ENCODE measurements at places on chromosomes 13 and 19.

- no peak for DNase-seq
Observed at GRCh38 chr19:10069046-10069445, 17.1 kb upstream of the SHFL start.

GRCh38 chr13:79246578-79246949 lies 159.5 kb downstream of the RBM26 start:
- DNase-seq: no peak

- no peak for DNase-seq
Observed at GRCh38 chr13:27573265-27573664, 47.1 kb downstream of the LNX2 start.

- DNase-seq: no peak
Observed at GRCh38 chr13:101512650-101513049, 60.2 kb downstream of the ITGBL1 start.

- no peak for DNase-seq
Observed at GRCh38 chr19:16657384-16657783, 2.6 kb downstream of the SMIM7 start.

DNA sequence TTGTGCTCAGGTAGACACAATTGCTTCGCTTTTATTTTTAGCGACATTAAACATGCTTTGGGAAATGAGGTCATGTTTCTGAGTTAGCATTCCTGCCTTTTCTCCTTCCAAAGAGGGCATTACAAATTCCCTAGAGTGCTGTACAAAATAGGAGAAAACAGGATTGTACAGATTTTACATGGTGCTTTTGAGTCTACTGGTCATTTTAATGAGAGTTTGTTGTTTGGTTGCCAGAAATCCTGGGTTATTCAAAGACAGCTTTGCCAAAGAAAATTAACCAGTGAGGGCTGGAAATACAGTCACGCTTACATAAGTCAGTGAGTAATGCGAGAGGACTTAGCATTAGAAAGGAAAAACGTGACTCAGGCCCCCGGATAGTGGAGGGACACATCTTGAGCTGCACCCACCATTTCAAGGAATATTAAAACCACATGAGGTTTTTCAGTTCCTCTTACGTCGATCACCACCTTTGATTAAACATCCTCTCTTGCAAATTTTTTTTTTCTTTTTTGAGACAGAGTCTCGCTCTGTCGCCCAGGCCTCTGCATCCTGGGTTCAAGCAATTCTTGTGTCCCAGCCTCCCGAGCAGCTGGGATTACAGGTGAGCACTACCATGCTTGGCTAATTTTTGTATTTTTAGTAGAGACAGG lies 55.4 kb downstream of the SACS start:
- peak; percentile 81 for DNase-seq

GRCh38 chr19:15563931-15564330 lies 51.1 kb upstream of the CYP4F8 start:
- no peak for DNase-seq

- DNase-seq: no peak
Observed at GRCh38 chr13:91115776-91116175, 231.7 kb upstream of the MIR17HG start.

DNA sequence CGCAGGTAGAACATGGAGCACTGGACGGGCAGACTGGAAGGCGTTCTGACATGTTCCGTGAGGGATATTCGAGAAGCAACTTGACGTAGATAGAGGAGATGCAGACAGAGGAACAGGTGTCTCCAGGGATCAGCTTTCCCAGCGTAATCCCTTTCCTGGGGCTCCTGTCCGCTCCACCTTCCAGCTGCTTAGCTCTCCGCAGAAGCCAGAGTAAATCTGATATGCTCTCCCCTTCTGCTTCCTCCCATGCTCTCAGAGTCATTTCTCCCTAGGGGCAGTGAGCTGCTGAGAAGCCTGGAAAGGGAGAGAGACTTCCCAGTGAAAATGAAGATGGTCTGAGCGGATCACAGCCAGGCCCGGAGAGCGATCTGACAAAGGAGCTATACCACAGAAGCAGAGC lies 23.0 kb upstream of the OLFM4 start:
- DNase-seq: no peak

GRCh38 chr19:17687857-17688784 lies at the start of gene UNC13A:
Gene UNC13A, minus strand, starts transcription at chr19:17688354. Its CDS starts 155 bp downstream, at chr19:17688199.
- peak; percentile 60 for DNase-seq

DNA sequence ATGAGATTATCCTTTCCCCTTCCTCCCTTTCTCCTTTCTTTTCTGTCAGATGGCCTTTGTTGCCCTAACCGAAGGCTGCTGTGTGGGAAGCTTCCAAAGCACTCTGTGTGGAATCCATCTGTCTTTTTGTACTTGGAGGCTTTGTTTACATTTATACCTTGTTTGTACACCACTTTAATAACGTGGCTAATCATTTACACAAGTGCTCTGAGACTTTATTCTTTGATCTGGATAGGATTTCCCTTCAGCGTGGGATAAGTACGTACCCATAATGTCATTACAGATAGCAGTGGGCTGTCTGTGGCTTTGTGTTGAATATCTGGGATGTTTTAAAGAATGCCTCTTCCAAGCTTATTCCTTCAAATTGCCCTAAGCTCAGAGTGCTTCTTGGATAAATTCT lies 684.7 kb upstream of the SLITRK5 start:
- no peak for DNase-seq

GRCh38 chr19:52398081-52398441 lies 412 bp downstream of the ZNF528 start:
- peak; percentile 10 for DNase-seq

- DNase-seq: peak; percentile 18
Observed at GRCh38 chr19:3357271-3357991, 9.0 kb upstream of the NFIC start.

- DNase-seq: no peak
Observed at GRCh38 chr19:55695511-55696290, 20.7 kb downstream of the EPN1 start.

- no peak for DNase-seq
Observed at GRCh38 chr19:19205416-19206410, 2.5 kb upstream of the NR2C2AP start.

DNA sequence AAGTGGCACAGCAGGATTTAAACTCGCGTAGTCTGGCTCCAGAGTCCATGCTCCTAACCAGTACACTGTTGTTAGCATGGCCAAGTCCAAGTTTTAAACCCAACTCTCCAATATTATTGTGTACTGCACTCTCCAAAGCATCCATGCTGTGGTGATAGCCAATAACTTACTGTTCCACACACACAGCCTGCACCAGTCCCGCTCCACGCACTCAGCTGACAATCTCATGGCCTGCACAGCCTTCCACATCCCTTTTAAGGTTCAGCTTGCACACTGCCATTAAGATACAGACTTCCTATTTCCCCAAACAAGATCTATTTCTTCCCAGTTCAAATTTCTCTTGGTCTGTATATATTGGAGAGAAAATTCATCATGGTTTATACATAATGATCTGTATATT lies 80.7 kb downstream of the LHFPL6 start:
- DNase-seq: no peak

- no peak for DNase-seq
Observed at GRCh38 chr13:68998056-68998455, 1109.6 kb upstream of the ATXN8OS start.

GRCh38 chr13:59318320-59318930 lies 845.3 kb downstream of the DIAPH3 start:
- peak; percentile 77 for DNase-seq

DNA sequence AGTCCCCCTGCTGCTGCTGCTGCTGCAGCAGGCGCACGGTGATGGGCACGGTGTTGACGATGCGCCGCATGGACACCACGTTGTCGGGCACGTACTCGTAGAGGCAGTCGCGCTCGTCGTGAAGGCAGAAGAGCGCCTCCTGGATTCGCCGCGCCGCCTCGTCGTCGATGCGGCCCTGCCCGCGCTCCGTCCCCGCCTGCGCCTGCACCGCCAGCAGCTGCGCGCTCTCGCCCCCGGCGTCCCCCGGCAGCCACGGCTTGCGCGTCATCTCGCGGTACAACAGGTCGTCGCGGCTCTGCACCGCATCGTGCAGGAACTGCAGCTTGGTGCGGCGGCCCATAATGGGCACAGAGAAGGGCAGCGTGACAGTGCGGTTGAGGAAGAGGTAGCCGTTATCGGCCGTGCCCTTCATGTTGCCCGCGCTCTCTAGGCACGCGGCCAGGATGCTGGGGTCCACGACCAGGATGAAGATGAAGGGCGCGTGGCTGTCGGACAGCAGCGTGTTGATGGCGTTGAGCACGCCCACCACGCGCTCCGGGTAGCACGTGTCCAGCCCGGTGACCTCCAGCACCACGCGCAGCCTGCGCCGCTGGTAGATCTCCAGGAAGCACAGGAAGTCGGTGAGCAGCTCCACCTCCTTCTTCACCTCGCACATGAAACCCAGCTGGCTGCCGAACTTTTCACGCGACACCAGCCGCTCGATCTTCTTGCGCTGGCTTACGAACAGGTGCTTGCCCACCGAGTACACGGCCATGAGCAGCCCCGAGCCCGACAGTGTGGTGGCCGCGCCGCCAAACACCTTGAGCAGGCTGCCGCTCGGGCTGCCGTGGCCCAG lies 8.1 kb downstream of the NKPD1 start:
- DNase-seq: peak; percentile 58

- DNase-seq: no peak
Observed at GRCh38 chr13:36834299-36834698, 15.3 kb downstream of the RFXAP start.

DNA sequence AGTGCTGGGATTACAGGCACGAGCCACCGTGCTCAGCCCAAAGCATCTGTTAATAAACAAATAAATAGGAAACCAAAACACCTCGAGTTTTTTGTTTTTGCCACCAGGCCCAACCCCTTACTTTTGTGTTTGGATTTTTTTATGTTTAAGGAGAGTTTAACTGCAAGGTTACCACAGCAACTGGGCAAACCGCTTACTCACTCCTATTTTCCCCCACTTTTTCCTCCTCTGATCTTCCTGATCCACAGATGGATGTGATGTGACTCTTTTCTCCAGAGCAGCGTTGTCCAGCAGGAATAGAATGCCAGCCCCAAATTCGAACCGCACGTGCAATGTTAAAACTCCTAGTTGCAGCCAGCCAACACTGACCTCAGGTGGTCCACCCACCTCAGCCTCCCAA lies 2.1 kb upstream of the PNMA8B start:
- no peak for DNase-seq

GRCh38 chr13:38868870-38869269 lies 121.8 kb downstream of the STOML3 start:
- DNase-seq: no peak

DNA sequence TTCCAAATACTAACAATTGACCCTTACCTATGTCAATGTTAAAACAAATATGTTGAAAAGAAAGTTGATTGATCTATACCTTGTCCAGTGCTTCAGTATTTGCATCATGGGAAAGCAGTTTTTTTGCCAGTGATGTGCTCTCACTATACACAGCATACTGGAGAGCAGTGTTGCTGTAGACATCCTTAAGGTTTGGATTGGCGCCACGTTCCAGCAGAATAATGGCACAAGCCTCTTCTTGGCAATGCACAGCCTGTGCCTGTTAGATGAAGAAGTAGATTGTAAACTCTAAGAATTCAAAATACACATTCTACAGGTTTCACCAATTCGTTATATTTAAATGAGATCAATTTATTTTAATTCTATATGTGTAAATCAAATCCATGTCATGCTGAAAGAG lies 43.9 kb upstream of the C1QTNF9B start:
- no peak for DNase-seq

- peak; percentile 74 for DNase-seq
Observed at GRCh38 chr19:38852231-38853044, 2.7 kb upstream of the HNRNPL start.

- no peak for DNase-seq
Observed at GRCh38 chr13:72473321-72473720, 254.1 kb downstream of the MZT1 start.

DNA sequence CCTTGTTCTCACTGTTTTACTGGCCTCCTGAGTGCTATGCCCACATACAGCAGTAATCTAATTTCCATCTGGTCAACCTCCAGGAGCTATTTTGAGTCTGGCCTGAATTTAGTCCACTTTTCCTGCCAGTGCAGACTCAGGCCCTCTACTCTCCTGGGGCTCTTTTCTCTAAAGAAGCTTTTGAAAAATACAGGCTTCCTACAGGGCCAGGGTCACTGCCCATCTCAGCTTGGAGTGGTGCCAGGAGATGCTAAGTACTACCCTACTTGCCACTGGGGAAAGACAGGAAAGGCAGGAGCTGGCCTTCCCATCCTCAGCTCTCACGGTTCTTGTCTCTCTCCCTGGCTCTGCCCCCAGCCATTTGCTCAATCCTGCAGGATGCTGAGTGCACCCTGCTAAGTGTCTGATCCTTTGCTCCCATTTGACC lies 101.7 kb upstream of the SERP2 start:
- DNase-seq: no peak

DNA sequence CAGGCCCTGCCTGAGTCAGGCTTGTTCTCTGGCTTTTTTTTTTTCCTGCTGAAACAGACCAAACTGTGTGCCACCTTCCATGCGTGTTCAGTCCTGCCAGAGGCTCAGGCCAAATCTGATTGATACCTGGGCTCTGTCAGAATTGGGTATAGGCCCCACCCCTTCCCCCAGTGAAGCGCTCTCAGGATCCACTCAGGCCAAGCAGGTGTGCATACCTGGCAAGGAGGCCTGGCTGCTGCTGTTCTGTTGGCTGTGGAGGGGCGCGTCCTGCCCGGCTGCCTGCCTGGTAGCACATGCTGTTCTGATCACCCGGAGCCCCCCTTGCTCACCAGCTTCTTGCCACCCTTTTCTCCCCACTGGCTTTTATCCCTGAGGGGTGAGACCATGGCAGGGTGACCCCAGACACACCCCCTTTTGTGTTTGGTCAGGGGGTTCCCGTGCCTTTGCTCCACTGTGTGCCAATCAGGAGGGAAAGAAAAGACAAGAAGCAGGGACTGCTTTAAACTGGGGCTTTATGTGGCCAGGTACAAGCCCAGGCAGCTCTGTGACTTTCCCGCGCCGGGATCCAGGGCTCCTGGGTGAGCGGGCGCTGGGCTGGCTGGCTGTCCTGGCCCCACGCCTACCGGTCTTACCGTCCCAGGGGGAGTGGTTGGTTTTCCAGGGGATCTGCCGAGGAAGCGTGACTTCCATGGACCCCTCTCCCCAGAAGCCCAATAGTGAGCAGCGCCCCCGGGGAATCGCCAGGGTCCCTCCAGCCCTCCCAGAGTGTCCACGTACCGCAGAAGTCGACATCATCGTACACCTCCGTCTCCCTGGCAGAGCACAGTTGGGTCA lies 12.7 kb downstream of the PRAM1 start:
- no peak for DNase-seq

GRCh38 chr13:98880677-98881076 lies 97.2 kb downstream of the DOCK9 start:
- DNase-seq: no peak

DNA sequence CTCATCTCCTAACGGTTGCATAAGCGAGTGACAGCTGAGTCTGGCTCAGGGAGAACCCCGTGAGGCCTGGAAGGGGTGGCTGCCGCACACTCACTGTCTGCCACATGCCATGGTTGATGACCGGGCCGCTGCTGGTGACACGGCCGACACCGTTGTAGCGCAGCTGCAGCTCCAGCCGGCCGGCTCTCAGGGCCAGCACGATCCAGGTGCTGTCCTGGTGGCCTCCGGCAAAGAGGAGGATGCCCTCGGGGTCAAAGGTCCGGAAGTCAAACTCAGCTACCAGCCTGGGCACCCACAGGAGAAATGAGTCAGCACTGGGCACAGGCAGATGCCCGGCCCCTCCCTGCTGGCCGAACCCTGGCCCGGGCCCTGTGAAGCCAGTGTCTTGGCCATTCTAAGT lies 31.7 kb downstream of the GAS6 start:
- no peak for DNase-seq
